ENCODE measurements at places on chromosomes 3 and 15. TPM values are rescaled to one million over a fixed set of nuclear protein-coding genes. Genes with fewer than 3 reads are reported as not detected.
A peak's percentile ranks its signal among the peaks of the same experiment; 100 is the strongest.

The ROBO1 gene
- 67.6 TPM for total RNA-seq

The ZDHHC23 gene
- 0.74 TPM for total RNA-seq

DNA sequence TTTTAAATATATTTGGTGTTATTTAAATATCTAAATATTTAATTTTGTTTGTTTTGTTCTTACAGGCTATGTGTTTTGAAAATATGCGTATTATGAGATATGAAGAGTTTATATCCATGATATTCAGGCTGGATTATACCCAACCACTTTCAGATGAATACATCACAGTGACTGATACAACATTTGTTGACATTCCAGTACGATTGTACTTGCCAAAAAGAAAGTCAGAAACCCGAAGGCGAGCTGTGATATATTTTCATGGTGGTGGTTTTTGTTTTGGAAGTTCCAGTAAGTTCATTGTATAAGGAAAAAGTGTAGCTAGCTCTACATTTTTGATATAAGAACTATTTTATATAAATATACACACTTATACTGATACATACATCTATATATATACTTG lies 6.9 kb downstream of the AADACL2 start:
- DNase-seq: no peak

DNA sequence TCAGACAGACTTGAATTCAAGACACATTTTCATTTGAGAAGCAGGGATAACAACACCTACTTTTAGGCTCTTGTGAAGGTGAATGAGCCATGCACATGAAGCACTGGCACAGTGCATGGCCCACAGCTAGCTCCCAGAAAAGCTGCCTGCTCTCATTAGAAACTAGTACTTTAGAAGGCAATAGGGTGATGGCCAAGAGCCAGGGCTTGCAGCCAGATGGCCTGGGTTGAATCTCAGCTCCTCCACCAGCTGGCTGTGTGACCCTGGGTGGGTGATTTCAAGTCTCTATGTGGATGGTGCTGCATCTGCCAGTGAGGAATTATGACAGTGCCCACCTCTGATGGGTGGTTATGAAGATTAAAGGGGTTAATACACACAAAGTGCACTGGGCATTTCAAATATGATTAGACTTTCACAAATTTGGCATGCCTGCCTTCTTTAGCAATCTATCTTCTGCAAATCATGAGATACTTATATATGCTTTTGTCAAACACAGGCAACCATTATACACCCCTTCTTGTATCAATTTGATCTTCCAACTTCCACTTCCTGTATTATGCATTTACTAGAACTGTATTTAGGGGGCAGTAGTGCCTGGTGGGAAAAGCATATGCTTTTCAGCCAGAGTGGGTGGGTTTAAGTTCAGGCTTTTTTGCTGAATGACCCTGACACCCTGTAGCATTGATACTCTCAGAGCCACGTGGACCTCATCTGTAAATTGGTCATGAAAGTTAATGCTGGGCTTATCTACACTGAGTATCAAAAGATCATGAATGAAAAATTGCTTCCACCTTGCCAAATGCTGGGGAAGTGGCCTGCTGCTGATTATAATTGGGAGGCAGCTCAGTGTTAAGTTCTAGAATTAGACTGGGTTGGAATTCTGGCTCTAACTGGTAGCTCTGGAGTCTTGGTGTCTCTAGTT lies 34.7 kb upstream of the RBP1 start:
- DNase-seq: peak; percentile 68

DNA sequence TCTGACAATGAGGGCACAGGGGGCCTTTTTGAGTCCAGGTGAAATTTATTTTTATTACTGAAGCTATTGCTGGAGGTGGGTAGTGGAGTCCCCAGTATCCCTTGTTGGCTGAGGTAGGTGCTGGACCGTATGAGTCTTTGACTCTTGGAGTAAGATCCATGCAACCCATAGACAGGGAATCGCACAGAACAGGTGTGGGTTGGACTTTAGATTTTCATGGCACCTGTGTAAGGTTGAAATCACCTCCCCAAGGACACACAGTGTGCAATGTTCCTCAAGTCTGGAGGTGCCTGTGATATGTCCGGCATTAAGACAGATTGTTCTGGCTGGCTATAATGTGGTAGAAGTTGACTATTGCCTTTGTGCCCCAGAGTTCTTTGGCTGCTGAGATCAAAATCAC lies 23.5 kb downstream of the MKRN3 start:
- no peak for DNase-seq

GRCh38 chr3:142785996-142786395 lies 62.2 kb downstream of the TRPC1 start:
- DNase-seq: no peak

GRCh38 chr15:55897560-55898336 lies 95.7 kb downstream of the NEDD4 start:
- DNase-seq: peak; percentile 81

DNA sequence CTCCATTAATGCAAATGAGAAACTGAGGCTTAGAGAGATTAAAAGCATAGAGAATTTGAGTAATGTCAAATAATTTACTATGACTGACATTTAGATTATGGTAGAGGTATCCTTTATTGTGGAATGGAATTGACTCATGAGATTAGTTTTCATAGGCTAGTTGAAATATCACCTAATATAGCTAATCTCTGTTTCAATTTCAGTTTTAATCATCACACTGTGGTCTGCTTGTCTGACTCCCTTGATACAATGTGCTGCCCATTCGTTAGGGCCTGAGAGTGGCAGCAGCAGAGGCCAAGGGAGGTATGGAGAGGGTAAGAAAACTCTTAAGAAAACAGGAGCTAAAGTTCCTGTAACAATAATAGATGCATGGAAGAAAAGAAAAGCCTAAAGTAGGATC lies 13.2 kb upstream of the ZBTB20 start:
- no peak for DNase-seq

The CADPS gene
- not detected for total RNA-seq

The CD80 gene
- total RNA-seq: not detected

The MLF1 gene
- total RNA-seq: 4.9 TPM

DNA sequence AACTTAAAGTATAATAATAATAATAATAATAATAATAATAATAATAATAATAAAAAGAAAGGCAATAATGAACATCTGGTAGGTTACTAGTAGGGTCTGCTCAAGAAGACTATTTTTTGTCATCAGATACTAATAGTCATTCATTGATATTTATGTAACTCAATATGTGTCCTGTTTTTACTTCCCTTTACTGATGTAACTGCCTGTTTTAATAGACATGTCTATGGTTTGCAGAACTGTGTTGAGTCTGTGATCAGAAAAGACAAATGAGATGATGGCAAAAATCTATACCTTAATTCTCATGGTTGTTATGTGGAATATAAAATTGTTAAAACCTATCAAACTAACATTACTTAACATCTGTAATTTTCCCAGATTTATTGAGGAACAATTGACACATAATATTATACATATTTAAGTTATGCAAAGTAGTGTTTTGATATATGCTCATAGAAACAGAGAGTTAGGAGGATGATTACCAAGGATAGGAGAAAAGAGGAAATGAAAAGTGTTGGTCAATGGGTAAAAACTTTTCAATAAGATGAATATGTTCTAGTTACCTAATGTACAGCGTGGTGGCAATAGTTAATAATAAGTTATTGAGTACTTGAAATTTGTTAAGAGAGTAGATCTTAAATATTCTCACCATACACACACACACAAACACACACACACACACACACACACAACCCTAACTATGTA lies 699.4 kb downstream of the ZPLD1 start:
- no peak for DNase-seq

GRCh38 chr15:25058080-25058785 lies 103.4 kb downstream of the SNRPN start:
- DNase-seq: no peak

- DNase-seq: no peak
Measured at GRCh38 chr3:77040216-77040615, 317 bp downstream of the ROBO2 start.

- no peak for DNase-seq
Measured at GRCh38 chr3:36876181-36876936, 68.5 kb downstream of the TRANK1 start.

The CERS3 gene
- not detected for total RNA-seq

GRCh38 chr15:66211670-66212562 lies 41.6 kb downstream of the MEGF11 start:
- DNase-seq: no peak

DNA sequence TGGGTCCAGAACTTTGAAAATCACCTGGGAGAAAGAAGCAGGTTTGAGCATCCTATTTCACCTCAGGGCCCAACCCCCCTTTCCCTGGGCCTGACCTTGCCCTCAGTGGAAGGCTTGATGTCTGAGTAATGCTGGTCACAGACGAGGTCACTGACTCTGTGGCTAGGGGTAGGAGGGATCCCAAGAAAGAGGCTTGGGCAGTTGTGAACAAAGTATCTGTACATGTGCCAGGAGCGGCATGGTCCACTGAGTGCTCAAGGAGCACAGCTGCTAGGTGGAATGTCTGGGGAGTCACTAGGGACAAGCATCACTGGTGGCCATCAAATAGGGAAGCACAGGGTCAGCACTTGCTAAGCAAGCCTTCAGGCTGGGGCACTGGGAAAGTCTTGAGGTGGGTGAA lies 7.3 kb downstream of the CCDC71 start:
- no peak for DNase-seq

The ECE2 gene
- total RNA-seq: not detected

GRCh38 chr3:180416111-180416594 lies 185.8 kb upstream of the TTC14 start:
- DNase-seq: no peak

The DCBLD2 gene
- total RNA-seq: 33.6 TPM

- DNase-seq: no peak
Measured at GRCh38 chr3:51962854-51963530, 4.3 kb downstream of the PCBP4 start.

The SV2B gene
- 3.9 TPM for total RNA-seq

The P2RY13 gene
- not detected for total RNA-seq

The SPATA12 gene
- not detected for total RNA-seq

The CCDC39 gene
- total RNA-seq: not detected

DNA sequence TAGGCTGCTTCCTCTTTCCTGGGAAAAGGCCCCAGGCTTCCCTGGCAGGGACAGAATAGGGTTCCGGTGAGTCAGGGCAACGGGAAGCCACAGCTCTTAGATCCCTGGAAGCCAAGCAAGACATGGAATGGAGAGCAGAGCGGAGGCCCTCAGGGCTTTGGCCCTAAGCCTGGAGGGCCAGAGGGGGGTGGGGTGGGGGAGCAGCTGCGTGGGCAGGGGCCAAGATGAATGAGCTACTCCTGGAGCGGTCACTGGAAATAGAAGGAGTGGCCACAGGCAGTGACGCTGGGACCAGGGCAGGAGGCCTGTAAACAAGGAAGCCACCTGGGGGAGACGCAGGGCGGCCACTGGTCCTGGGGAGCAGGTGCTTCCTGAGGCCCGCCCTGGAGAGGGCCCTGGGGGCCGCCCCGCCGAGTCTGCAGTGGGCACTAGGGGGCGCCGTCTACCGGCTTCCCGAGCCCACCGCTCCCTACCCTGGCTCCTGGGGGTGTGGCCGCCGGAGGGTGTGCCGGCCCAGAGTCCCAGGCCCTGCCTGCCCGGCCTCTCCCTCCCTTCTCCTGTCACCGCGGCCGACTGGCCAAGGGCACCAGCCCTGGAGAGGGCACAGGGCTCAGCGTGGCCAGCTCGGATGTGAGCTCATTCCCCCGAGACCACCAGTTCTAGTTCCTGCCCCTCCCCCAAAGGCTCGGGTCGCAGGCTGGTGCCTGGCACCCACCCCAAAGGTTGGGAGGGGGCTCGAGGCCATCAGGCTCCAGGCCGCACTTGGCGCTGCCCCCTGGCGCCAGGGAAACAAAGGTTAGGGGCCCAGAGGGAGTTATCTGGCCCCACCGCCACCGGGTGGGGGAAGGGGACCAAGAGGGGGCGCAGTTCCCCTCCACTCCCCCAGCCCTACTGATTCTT lies 12.1 kb downstream of the VPS18 start:
- peak; percentile 83 for DNase-seq

The GRM2 gene
- total RNA-seq: 5.6 TPM

DNA sequence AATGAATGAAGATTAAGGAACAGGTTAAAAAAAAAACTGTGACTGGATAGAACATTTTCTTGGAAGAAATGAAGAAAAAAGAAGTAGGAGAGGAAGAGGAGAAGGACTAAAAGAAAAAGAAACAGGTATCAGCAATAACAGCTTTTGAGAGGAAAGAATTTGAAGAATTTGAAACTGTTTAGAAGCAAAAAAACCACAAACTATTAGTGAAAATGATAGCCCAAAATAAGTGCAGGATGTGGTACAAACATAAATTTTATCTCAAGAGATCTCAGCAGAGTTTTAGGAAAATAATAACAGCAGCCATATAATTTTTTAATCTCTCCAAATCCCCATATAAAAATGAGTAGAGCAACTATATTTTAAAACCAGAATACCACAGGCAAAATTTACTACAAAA lies 8.8 kb upstream of the A4GNT start:
- no peak for DNase-seq

The CLDN18 gene
- not detected for total RNA-seq

DNA sequence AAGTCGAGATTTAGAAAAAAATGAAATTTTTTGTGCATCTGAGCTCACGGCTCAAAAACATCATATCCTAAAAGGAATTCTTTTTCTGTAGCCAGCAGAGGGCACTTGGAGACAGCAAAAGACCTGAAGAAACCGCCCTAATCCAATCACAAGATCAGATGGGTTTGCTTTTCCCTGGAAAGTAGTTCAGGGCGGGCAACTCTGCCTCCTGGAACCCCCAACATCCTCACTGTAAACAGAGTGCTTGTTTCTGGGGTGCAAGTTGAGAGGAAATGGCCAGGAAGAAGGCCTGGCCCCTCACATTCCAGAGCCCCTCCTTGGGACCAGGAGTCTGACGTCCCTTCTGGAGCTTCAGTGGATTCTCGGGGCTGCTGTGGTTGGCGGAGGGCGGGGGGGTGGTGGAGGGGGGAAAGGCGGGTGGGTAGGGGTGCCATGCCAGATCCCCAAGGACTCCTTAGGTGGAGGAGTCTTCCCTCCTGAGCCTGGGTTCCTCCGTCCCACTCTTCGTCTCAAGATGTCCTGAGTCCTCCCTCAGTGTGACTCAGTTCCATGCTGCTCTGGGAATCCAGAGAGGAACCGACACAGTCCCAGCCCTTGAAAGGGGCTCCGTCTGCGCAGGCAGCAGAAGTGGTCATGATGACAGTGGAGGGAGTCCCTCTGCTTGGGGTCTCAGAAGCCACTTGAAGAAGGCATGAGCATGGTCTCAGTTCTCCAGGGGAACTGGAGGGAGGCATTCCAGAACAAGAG lies 35.9 kb downstream of the CCK start:
- peak; percentile 52 for DNase-seq

DNA sequence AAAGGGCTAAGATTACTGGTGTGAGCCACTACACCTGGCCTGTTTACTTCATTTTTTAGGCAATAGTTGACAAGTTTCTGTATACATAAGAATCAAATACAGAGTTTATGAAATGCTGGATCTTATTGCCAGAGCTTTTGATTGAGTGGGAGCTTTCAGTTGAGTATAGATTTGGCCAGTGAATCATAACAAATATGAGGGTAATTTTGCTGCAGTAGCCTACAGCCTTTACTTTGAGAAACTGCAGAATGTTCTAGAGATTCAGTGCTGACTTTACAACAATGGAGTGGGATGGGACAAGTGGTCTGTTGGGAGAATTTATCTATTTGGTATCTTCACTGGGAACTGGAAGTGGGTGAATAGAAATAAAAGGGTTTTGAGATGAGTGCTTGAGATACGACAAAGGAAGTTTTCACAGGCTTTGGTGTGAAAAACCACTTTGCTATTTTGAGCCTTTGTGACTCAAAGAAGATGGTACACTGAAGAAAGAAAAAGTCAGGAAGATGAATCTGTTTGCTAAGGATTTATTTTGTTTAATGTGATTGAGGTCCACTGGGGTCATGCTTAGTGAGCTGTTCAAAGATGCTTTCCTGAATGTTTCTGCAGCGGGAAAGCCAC lies 227.8 kb downstream of the UBE2E2 start:
- no peak for DNase-seq

The FANCD2OS gene
- total RNA-seq: not detected

The TLR9 gene
- not detected for total RNA-seq

Measured in A673 (cell line).